ENCODE measurements at places on chromosomes 7 and 10.

GRCh38 chr10:111835574-111835973 lies 348.0 kb downstream of the GPAM start:
- DNase-seq: no peak

GRCh38 chr10:9452056-9452455 lies 1397.6 kb downstream of the GATA3 start:
- DNase-seq: no peak

- no peak for DNase-seq
Observed at GRCh38 chr7:106050746-106051117, 61.4 kb downstream of the SYPL1 start.

GRCh38 chr10:122301055-122301810 lies 30.1 kb downstream of the BTBD16 start:
- DNase-seq: no peak

- no peak for DNase-seq
Observed at GRCh38 chr10:17547060-17547459, 70.1 kb downstream of the HACD1 start.

DNA sequence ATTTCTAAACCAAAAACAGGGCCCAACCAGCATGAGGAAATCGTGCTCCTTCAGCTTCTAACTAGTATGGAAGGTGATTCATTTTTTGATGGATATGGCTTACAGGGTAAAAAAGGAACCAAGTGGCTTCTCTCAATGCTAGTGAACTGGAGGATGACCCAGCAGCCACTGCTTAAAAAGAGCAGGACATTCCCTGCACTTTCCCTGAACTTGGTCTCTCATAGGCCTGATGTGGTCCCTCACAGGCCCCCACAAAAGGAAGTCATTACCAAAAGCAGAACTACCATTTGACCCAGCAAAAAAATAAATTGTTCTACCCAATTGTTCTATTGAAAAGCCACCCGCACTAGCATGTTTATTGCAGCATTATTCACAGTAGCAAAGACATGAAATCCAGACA lies 188.8 kb downstream of the CALN1 start:
- DNase-seq: no peak

DNA sequence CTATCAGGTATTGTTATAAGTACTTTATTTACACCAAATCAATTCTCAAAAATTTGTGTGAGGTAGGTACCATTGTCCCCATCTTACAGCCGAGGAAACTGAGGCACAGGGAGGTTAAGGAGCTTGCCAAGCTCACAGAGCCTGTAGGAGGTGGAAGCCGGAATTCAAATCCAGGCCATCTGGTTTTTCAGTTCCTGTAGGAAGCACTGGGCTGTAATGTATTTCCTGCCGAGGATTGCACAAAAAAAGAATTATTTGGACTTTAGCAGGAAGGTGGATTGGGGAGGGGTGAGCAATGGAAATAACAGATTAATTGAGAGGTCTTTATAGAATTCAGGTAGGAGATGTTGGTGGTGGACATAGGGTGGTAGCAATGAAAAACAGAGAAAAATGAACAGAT lies 315.3 kb upstream of the AUTS2 start:
- DNase-seq: no peak

- DNase-seq: no peak
Observed at GRCh38 chr10:37643187-37643586, 214.2 kb downstream of the ZNF248 start.

DNA sequence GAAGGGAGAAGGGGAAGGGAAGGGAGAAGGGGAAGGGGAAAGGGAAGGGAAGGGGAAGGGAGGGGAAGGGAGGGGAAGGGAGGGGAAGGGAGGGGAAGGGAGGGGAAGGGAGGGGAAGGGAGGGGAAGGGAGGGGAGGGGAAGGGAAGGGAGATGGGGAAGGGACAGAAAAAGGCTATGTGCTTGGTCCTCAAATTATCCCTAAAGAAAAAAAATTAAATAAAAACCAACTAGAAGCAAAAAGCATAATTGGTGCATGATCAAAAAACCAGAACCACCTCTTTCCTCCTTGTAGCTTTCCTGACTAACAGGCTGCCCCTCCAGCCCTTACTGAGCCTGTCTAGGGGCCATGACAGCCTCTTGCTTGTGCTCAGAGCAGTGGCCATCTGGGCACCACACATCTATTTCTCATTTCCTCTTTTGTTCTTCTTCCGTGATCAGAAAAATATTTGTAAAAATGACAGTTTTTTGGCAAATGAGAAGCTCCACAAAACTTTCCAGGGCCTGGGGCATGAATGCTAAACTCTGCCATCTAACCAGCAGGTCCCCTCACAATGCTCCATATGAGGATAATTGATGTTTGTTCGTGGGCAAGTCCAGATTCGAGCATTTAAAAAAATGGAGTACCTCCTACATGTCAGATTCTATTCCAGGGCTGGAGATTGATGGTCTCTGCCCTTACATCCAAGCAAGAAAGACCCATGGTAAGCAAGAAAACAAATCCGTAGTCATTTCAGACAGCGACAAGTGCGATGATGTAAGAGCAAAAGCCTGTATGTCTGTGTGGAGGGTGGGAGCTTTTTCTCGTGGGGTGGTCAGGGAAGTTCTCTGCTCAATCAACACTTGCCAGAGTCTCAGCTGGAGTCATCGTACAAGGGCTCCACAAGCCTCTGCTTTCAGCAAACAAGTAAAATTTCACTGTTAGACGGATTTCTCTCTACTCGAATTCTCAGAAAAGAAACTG lies 320.9 kb downstream of the WDR11 start:
- no peak for DNase-seq

- DNase-seq: no peak
Observed at GRCh38 chr10:90846746-90847145, 11.1 kb downstream of the HTR7 start.
